Frontal cortex (tissue), 4 donors: ENCODE measurements at places on chromosomes 5 and 9. TPM values are rescaled to one million over a fixed set of nuclear protein-coding genes. Genes with fewer than 3 reads are reported as not detected.

DNA sequence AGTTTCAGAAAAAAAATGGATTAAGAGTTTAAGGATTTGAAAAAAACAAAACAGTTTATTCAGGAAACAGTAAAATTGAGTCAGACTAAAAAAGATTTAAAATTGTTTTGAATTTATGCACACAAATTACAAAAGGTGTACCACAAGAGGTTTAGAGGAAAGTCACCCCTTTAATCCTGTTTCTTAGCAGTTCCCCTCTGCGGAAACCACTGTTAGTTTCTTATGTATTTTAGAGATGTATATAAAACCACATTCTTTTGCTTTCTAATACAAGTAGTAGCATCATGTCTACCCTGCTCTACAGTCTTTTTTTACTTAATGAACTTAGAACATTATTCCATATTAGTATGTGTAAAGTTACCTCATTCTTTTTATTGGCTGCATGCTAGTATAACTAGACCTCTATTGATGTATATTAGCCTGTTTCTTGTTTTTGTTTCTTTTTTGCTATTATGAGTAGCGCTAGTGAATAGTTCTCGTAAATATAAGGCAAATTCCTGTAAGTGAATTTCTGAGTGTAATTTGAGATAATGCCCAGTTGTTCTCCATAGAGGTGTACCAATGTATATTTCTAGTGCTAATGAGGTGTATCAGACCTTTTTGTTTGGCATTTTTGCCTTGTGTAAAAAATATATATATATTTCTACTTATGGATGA lies 20.0 kb downstream of the GPBP1 start:
- no peak for DNase-seq

- DNase-seq = no peak
Observed at GRCh38 chr5:77707791-77708190, 68.3 kb downstream of the TBCA start.

The MRPL22 gene
- 28.1 TPM for total RNA-seq

The CCNI2 gene
- total RNA-seq = 1.6 TPM

DNA sequence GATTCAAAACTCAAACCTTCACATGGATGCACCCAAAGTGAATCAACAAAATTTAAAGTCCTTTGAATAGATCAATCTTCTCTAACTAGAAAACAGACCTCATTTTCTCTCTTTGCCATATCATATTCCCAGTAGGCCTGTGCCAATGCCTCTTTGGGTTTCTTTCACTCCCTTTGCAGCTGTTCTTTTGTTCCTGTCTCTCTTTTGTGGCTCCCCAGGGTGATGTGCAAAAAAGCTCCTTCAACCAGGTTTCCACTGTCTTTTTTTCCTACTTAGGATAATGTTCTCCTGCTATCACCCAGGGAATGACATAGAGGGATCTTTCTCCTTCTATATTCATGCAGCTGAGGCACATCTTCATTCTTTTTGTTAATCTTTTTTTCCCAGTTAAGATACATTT lies 54.6 kb downstream of the MARCHF3 start:
- no peak for DNase-seq

The NTRK2 gene
- total RNA-seq = 221 TPM

The DND1 gene
- 0.82 TPM for total RNA-seq

The CNTNAP3B gene
- 35.9 TPM for total RNA-seq

DNA sequence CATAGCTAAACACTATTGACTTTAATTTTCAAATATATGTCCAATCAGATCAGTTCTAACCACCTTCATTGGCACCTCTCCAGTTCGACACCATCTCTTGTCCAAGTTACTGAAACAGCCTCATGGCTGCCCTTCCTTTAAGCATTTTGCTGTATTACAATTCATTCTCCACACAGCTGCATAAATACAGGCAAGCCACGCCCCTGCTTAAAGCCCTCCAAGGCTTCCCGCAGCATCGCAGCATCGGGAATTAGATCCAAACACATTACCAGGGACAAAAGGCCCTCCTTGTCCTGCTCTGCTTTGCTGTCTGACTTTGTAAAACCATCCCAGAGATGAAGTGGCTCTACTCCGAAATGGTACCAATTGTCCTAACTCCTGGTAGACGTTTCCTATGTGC lies 75.1 kb upstream of the RAI14 start:
- no peak for DNase-seq

The ERGIC1 gene
- 33.0 TPM for total RNA-seq
